ENCODE measurements at places on chromosomes 4 and X.

- no peaks in the 10 kb centered on the region for H3K36me3 ChIP-seq
- H3K4me1 ChIP-seq = peaks cover 32% of the 10 kb centered on the region
- peak; percentile 93 for DNase-seq
- H3K4me3 ChIP-seq = peak overlapping the region; percentile 79
- no peaks in the 10 kb centered on the region for H3K27me3 ChIP-seq
Observed at GRCh38 chr4:168480931-168481611, 779 bp upstream of the DDX60L start.

DNA sequence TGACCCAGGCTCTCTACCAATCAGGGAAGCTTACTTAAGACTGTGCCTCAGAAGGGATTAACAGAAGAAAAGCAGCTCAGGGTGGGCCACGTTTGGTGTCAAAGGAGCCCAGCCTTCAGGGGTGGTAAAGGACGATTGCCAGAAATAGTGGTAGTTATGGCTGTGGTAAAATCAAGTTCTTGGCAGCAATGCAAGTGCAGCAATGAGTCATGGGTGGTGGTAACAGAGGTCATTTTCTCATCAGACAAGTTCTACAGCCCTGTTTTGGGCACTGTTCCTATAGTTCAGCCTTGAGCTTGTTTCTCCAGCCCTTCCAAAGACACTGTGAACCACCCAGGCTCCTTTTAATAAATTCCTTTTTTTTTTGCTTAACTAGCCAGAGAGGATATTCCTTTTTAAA is 120.3 kb downstream of the EFHC2 start:
- no peak overlapping the region for H3K4me3 ChIP-seq
- no peaks in the 10 kb centered on the region for H3K27me3 ChIP-seq
- H3K36me3 ChIP-seq = no peaks in the 10 kb centered on the region
- no peak overlapping the region for H3K27ac ChIP-seq

DNA sequence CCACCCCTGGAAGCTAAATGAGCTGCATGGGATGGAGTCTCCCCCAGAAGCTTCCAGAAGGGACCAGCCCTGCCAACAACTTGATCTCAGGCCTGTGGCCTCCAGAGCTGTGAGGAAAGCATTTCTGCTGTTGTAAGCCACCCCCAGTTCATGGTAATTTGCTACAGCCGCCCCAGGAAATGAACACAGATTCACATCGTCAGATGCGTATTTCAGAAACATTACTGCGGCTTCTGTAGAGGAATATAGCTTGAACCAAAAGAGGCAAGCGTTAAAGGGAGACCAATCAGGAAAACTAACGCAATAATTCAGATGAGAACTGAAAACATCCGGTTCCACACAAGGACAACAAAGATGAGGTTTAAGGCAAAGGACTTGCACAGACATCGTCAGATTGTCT is 128.4 kb upstream of the TBL1X start:
- no peaks in the 10 kb centered on the region for H3K27me3 ChIP-seq
- H3K36me3 ChIP-seq = no peaks in the 10 kb centered on the region
- no peak overlapping the region for H3K4me3 ChIP-seq
- H3K4me1 ChIP-seq = peaks cover 21% of the 10 kb centered on the region

GRCh38 chrX:119981286-119982070 is 37.9 kb upstream of the NKAP start:
- H3K36me3 ChIP-seq = no peaks in the 10 kb centered on the region
- H3K27me3 ChIP-seq = peaks cover 2% of the 10 kb centered on the region
- H3K27ac ChIP-seq = no peak overlapping the region
- peak; percentile 33 for DNase-seq
- H3K4me1 ChIP-seq = no peaks in the 10 kb centered on the region

GRCh38 chr4:98305576-98305975 is 44.4 kb downstream of the RAP1GDS1 start:
- H3K36me3 ChIP-seq = peaks cover 2% of the 10 kb centered on the region
- H3K4me1 ChIP-seq = no peaks in the 10 kb centered on the region
- H3K27me3 ChIP-seq = no peaks in the 10 kb centered on the region
- H3K27ac ChIP-seq = no peak overlapping the region

GRCh38 chr4:173259310-173259709 is 74.8 kb downstream of the HMGB2 start:
- peaks cover 22% of the 10 kb centered on the region for H3K4me1 ChIP-seq
- H3K36me3 ChIP-seq = peaks cover 6% of the 10 kb centered on the region
- H3K27ac ChIP-seq = no peak overlapping the region
- H3K27me3 ChIP-seq = no peaks in the 10 kb centered on the region
- no peak overlapping the region for H3K4me3 ChIP-seq

Measured in common myeloid progenitor, CD34-positive (primary cell).